Cortex of kidney (tissue), 1 donor: ENCODE measurements at places on chromosomes 6 and 20.
A peak's percentile ranks its signal among the peaks of the same experiment; 100 is the strongest.

GRCh38 chr20:933029-933428 is 16.9 kb upstream of the ANGPT4 start:
- no peak for DNase-seq

GRCh38 chr20:40689943-40690835 is 1.2 kb upstream of the MAFB start:
- DNase-seq, result no peak

GRCh38 chr20:21338291-21338690 is 35.2 kb downstream of the XRN2 start:
- no peak for DNase-seq

DNA sequence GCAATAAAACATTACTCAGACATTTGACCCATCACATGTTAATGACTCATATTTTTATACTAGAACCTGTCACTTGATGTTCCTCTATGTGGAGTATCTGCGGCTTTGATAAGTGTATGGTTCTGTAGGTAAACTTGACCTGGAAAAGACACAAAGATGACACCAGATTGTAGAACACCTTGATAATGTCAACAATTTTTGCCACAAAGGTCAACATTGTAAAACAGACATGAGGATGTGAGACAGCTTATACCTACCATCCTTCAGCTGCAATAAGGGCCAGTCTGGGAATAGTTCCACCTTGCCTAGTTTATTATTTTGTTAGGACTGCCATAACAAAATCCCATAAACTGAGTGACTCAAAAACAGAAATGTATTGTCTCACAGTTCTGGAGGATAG is 202.4 kb downstream of the LMBRD1 start:
- DNase-seq, result no peak

- DNase-seq, result no peak
Measured at GRCh38 chr6:97394160-97394748, 111.2 kb upstream of the MMS22L start.

GRCh38 chr6:116456106-116456505 is 5.1 kb upstream of the CALHM6 start:
- no peak for DNase-seq

DNA sequence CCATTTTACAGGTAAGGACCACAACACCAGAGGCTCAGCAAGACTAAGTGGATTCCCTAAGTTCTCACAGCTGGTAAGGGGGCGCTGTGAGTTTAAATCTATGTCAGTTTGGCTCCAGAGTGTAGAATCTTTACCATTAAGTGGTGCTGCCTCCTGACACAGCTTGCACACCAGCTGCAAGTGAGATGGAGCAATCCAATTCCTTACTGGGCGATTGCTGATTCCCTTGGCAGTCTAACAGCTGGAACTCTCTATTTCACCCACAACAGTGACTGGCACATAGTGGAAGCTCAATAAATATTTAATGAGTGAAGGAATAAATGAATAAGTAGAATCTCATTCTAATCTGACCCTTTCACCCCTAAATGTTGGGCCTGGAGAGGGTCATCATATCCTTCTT is 176.7 kb downstream of the CLIC5 start:
- DNase-seq, result no peak

- no peak for DNase-seq
Measured at GRCh38 chr20:57381596-57382503, 9.3 kb upstream of the RBM38 start.

DNA sequence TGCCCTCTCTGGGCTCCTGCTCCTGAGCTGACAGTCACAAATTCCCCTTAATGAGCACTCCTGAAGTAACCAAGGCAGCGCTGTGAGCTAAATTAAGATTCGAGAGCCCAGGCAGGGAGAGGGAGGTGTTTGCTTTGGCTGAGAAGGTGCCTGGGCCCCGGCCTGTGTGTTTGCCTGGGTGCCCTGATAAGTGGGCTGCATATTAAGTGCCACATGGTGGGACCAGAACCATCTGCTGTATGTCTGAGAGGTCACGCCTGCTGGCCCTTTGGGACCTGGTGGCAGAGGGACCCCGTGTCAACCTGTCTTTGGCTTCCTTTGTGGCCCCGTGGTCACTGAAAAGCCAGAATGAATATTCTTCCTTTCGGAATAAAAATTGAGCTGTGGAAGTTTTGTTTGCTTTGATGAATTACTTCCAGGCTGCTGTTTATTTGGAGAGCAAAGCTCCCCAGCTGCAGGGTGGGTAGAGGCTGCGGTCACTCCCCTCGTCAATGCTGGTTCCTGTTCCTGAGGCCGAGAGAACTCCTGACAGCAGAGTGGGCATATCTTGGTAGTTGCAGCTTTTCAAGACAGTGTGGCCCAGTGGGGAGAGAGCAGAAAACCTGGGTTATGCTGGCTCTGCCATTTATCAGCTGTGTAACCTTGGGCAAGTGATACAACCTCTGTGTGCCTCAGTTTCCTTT is 17.5 kb upstream of the KCNK16 start:
- DNase-seq, result no peak

DNA sequence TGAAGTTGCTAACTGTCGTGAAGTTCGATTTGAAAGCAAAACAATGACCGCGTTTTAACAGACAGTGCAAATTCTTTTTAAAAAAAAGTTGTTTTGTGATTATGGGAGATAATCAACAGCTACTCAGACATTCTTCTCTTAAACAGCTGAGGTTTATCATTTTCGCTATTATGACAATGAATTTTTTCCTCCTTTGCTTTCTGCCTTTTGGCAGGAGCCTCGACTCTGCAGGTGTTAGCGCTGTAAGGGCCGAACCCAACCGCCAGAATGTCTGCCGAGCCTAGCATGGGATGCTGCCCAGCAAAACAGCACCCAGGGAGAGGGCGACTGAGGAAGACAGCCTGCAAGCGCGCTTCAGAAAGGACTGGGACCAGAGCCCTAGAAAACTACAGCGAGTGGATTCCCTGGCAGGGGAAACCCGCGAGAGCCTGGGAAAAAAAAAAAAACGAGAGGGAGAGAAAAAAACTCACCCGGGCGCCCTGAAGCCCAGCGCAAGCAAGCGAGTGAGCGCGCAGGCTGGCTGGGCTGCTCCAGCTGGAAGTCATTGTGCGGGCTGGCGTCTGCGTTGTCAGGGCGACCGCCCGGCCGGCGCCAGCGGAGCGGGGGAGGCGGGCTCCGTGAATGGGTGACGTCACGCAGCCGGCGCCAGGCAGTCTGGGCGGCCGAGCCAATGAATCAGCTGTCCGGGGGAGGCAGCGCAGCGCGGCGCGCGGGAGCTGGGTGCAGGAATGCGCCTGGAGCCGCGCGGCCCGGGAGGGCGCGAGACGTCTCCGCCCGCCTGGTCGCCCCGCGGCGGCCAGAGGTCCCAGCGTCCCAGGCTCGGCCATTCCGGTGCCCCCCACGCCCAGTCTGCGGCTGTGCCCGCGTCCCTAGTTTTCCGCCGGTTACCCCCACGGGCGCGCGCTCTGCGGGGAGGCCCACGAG is 32.7 kb upstream of the ID4 start:
- DNase-seq, result peak; percentile 54

GRCh38 chr6:91442342-91442741 is 855.5 kb upstream of the MAP3K7 start:
- DNase-seq, result no peak

GRCh38 chr6:81689580-81689979 is 62.9 kb downstream of the TENT5A start:
- DNase-seq, result no peak

- DNase-seq, result no peak
Measured at GRCh38 chr6:16683641-16684194, 77.5 kb downstream of the ATXN1 start.
